Activated CD8-positive, alpha-beta memory T cell treated with anti-CD3 and anti-CD28 coated beads for 1 hour (primary cell): ENCODE measurements at places on chromosomes 1 and 21.

- no peak for DNase-seq
Measured at GRCh38 chr1:231986631-231987336, 360.2 kb downstream of the DISC1 start.

DNA sequence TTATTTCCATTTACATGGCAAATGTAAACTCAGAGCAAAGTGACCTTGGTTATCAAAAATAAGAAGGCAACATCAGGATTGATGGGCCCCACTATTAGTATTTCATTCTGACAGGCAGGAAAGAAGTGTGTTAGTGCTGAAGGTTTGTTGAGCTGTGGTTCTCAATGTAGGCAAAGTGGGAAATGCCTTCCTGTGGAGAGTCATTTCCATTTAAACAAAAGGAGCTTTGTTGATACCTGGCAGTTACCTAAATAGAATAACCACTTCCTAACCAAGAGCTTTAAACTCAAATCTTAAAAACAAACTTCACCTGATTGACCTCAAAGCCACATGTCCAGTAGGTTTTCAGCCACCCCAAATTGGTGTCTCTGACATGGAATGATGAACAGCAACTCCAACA is 579.9 kb upstream of the BEND5 start:
- no peak for DNase-seq

GRCh38 chr1:31760471-31761470 is 3.4 kb downstream of the ADGRB2 start:
- peak; percentile 58 for DNase-seq

- DNase-seq, result no peak
Measured at GRCh38 chr21:36640721-36641244, 58.1 kb upstream of the SIM2 start.

GRCh38 chr21:28587748-28588147 is 404.9 kb downstream of the LTN1 start:
- no peak for DNase-seq

- DNase-seq, result no peak
Measured at GRCh38 chr1:28326984-28327383, 1.9 kb upstream of the MED18 start.

GRCh38 chr1:113133038-113133437 is 60.0 kb downstream of the LRIG2 start:
- no peak for DNase-seq

- peak; percentile 57 for DNase-seq
Measured at GRCh38 chr1:225467193-225468020, 39.6 kb upstream of the LBR start.

DNA sequence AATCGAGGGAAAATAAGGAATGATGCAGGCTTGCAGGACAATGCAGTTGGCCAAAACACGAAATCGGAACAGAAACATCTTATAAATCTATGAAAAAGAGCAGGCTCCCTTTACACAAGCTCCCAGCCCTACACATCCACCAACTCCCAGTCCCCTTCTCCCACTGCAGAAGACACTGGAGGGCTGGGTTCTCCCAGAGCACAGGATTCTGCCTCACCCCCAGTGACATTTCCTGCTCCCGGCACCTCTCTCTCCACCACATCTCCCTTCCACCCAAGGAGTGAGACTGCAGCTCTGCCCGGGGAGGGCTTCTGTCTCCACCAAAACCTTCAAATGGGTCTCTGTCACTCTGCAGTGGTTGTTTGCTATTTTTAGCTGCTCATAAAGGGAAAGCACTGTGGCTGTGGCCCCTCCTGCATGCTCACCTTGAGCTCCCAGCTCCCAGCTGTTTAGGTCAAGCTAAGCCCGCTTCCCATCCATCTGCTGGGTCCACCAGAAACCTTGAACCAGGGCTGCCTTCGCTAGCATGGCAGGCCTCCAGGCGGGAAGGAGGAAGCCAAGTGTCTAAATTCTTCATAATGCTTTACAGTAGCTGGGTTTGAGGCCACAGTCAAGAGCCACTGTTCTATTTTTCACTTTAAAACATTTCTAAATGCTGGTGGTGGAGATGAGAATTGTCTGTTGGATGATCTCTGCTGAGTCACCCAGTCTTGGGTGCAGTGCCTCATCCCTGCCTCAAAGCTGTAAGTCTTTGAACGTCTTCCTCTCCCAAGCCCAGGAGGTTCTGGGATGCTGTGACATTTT is 3.3 kb upstream of the C2CD2 start:
- DNase-seq, result no peak

DNA sequence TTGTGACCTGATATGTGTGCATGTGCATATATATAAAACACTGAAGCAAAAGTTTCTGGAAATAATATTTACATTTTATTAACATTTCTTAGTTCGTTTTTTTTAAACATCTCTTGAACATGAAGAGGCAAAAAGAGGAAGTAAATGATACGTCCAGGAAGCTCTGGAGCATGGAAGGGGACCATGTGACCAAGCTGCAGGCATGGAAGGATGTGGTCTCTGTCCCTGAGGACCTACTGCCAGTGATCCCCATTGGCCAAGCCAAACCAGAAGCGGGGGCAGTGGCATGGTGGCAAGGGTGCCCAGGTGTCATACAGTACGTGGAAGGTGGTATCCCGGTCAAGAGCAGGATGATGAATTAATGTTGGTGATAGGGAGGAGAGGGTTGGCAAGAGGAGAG is 268.3 kb upstream of the PROX1 start:
- no peak for DNase-seq

GRCh38 chr1:30616759-30617158 is 106.6 kb downstream of the MATN1 start:
- no peak for DNase-seq

GRCh38 chr1:242718967-242719366 is 194.5 kb upstream of the PLD5 start:
- no peak for DNase-seq

- DNase-seq, result no peak
Measured at GRCh38 chr1:154434346-154435085, 29.4 kb downstream of the IL6R start.

DNA sequence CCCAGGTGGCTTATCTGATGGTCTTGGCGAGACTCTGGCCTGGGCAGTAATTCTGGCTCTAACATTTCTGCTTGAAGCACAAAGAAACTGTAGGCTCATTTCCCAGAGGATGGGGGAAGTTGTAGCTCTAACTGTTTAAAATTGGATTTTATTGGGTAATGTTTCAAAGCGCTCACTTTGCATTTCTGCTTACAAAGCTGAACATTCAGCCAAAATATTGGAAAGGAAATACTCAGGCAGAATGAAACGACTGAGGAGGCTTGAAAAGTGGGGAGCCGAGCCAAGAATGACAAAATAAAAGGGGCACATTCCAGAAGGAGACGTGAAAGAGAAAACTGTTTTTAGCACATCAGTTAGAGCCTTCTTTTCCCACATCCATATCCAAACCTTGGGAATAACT is 202.6 kb downstream of the GRIK1 start:
- no peak for DNase-seq

- DNase-seq, result no peak
Measured at GRCh38 chr1:103441342-103441741, 84.2 kb upstream of the RNPC3 start.

DNA sequence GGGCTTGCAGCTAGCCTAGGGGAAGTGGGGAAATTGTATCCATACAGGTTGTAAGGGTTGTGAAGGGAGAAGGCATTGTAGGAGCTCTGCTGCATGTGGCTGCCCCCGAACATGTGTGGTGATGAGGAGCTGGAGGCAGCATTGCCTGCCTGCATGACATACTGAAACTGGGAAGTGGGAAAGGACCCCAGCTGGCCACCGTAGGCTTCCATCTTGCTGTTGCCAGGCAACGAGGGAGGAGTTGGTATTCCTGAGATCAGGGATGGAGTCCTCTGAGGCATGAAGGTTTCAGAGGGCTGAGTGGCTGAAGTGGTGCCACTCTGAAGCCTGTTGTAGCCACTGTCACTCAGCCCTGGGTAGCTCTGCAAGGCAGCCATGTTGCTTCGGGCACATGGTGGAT is 103.2 kb downstream of the TBX15 start:
- DNase-seq, result no peak

DNA sequence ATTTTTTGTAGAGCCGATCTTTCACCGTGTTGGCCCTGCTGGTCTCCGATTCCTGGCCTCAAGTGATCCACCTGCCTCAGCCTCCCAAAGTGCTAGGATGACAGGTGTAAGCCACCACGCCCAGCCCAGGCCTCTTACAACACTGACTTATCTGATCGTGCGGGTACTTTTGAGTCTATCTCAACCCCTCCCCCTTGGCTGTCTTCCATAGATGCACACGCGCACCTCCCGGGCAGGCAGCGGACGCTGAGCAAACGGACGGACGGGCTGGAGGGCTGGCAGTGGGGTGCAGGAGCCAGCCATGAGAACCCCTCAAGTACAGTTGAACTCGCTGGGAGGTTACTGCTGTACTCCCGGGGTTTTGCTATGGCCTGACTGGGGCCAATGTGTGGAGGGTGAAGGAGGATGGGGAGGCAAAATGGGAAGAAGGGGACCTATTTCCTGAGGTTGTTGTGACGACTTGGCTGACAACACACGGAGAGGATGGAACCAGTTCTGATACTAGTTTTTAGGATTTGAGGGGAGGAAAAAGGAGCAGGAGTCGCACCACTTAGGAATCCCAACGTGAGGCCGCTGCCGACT is 959 bp downstream of the CD58 start:
- peak; percentile 17 for DNase-seq

DNA sequence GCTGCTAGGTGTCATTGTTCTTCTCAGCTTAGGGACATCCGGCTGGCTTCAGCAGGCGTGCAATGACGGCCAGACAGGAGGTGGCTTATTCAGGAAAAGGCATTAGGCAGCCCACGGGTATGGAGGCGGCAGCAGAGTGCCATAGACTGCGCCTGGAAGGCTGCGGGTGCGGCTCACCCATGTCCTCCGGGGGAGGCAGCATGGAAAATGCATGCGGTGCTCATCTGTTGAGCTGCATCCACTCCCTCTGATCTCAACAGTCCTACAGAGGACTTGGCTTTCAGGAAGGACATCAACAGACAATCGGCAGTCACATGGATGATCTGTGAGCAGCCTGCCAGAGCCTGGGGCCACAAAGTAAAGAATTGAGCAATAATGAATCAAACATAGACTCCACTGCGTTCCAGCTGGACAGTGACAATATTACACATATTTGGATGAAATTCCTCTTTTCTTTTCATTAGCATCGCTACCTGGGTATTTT is 42.9 kb downstream of the UMODL1 start:
- no peak for DNase-seq

- no peak for DNase-seq
Measured at GRCh38 chr1:55870106-55870505, 654.9 kb upstream of the USP24 start.
